Body of pancreas (tissue), 4 donors: ENCODE measurements at places on chromosomes 3 and 15.

DNA sequence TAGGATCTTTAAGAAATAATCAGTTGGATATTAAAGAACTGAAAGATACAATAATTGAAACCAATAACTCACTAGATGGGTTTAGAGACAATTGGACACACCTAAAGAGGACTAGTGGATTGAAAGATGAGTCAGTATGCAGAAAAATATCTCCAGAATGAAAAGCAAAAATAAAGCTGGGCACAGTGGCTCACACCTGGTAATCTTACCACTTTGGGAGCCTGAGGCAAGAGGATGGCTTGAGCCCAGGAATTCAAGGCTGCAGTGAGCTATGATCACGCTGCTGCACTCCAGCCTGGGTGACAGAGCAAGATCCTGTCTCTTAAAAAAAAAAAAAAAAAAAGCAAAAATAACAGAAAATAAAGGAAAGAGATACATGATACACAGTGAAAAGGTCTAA, 37.4 kb upstream of the CCDC174 start:
- DNase-seq: no peak

DNA sequence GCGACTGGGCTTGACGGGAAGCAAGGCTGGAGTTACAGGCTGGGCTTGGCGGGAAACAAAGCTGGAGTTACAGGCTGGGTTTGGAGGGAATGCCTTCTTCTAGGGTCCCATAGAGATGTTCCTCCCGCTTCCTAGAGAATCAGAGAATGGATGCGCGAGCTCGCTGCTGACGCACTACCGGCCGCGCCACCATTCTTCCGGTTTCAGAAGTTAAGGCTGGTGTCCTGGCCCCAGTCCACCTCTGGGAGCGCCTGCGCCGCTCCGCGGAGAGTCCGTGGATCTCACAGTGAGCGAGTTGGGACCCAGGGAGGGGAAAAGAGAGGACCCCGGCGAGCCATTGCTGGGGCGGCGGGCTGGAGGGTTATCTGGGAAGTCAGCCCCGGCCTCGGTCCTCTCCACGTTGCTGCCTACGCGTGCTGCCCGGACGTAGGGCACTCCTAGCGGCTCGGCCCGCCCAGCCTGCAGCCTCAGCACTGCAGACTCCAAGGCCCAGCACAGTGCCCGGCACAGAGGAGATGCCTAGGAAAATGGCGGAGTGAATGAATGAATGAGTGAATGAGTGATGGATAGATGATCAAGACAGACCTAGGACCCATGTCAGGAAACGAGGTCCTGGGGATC, at the start of gene ZNF502:
ZNF502 (plus strand) TSS at position 206 of the 621 bp plus-strand sequence. CDS start 7,602 bp downstream, outside the sequence.
- peak; percentile 90 for DNase-seq

DNA sequence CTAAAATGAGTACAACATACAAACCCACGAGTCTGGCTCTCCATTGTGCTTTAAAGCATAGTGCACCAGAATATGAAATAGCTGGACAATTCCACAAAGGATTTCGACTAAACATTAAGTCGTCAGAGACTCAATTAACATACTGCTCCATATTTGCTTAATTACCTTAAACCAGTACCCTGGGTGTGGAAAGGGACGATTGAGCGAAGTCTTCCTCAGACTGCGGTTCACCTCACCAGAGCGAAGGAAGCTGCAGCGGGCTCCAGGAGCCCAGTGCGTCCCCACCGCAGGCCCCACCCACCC, 218 bp upstream of the TRPC1 start:
- DNase-seq: no peak

DNA sequence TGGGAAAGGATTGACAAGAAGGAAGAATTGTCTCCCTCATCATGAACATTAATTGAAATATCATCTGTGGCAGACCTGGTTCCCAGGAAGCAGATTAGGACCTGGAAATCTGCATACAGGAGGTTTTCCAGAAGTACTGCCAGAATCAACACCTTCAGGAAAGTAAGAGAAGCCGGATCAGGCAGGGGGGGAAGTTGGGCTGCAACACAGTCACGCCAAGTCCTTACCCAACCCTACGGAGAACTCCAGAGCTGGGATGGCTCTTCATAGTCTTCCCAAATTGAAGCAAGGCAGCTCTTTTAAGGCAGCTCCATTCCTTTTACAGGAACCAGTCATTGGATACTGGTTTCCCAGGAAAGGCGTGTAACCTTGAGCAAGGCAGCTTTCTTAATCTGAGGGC, 35.2 kb upstream of the BFSP2 start:
- DNase-seq: no peak

DNA sequence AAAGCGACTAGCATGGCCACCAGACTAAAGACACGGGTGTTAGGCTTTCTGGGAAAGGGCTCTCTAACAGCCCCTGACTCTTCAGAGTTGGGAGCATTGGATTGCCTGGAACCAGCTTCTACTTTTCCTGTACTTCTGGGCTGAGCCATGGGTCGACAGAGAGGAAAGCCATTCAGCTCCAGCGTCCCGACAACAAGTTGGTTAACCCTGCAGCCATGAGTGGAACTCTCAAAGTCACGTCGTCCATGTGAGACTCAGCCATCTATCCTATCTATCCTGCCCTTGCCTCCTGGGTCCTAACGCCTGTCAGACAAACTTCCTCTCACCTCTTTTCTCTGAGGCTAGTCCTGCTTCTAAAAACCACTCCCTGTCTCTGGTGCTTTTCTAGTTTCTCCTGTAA, 32.6 kb upstream of the TBC1D5 start:
- DNase-seq: no peak
